ENCODE measurements at places on chromosomes 1 and 21.

- no peak for DNase-seq
These were observed 40.7 kb downstream of the MATN1 start for GRCh38 chr1:30682396-30683275.

DNA sequence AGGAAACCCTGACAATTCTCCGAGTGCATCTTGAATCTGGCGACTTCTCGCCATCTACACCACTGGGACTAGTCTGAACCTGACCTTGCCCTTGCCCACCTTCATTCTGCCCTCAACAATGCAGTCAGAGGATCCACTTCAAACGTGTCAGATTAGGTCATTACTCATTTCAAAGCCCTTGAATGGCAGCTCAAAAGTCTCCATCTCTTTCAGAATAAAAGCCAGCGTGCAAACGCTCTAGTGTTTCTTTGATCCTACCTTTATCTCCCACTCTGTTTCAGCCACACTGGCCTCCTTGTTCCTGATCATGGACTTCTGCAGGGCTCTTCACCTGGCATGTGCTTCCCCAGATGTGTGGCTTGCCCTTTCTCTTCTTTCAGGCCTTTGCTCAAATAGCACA is 31.3 kb downstream of the SLC30A1 start:
- DNase-seq, result no peak

GRCh38 chr1:101357444-101357986 is 120.7 kb downstream of the S1PR1 start:
- peak; percentile 59 for DNase-seq

DNA sequence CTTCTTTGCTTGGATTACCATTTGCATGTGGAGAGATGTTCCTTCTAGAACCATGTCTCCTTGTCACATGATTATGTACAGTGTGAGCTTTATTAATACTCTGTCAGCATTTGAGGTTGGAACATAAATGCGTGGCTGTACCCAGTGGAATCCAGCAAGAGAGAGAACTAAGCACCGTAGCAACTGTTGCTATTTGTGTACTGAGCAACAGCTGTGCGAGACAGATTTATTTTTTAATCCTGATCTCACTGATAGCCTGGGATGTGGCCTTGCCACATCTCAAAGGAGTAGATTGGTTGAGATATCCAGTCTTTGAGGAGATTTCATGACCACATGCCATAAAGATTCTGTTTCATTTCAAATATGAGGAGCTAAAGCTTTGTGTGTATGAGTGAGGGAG is 43.4 kb downstream of the KIF1B start:
- DNase-seq, result peak; percentile 35
